Left cardiac atrium (tissue), 4 donors: ENCODE measurements at places on chromosomes 2 and 18. TPM values are rescaled to one million over a fixed set of nuclear protein-coding genes. Genes with fewer than 3 reads are reported as not detected.

DNA sequence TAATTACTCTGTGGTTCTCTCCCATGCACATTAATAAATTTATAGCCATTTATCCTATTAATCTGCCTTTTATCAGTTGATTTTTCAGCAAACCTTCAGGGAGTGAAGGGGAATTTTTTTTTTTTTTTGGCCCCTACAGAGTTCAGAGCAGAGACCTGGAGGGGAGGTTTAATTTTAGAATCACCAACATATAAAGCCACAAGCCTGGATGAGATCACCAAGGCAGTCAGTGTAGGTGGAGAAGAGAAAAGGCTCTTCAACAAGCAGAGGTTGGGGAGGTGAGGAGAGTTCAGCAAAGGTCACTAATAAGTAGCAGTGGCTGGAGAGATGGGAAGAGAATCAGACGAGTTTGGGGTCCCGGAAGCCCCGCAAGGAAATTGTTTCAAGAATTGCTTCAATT is 48.4 kb upstream of the SPTBN1 start:
- no peak for DNase-seq

- DNase-seq: peak; percentile 43
These were observed 345.1 kb downstream of the DYSF start for GRCh38 chr2:71798266-71799012.

- DNase-seq: no peak
These were observed 8.5 kb downstream of the SUCLG1 start for GRCh38 chr2:84450288-84451227.

- no peak for DNase-seq
These were observed 29.8 kb upstream of the KDM3A start for GRCh38 chr2:86411396-86411795.

The CNDP1 gene
- not detected for total RNA-seq

GRCh38 chr2:53289309-53290006 is 478.1 kb upstream of the CHAC2 start:
- no peak for DNase-seq

The COL6A3 gene
- 186 TPM for total RNA-seq

DNA sequence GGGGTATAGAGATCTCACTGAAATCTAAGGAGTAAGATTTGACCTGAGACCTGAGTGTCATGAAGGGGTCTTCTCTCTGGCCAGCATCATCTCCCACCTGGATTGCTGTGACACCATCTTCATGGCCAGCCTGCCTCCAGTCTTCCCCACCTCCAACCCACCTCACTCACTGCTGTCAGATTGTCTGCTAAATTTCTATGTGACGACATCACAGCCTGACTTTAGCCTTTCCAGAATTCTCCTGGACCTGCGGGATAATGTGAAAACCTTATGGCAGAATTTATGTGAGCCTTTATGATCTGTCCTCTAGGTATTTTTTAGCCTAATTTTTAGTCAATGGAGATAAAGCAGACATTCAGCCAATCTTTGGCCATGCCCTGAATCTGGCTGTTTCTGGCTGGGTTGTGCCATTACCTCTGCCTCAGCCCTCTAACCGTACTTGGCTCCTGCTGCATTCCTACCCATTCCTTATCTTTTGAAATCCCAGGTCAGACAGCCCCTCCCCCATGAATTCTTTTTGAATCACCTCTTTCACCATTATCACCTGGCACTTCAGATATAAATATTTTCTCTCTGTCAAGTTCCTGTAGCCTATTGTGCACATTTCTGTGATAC is 66.4 kb upstream of the MMADHC start:
- no peak for DNase-seq

DNA sequence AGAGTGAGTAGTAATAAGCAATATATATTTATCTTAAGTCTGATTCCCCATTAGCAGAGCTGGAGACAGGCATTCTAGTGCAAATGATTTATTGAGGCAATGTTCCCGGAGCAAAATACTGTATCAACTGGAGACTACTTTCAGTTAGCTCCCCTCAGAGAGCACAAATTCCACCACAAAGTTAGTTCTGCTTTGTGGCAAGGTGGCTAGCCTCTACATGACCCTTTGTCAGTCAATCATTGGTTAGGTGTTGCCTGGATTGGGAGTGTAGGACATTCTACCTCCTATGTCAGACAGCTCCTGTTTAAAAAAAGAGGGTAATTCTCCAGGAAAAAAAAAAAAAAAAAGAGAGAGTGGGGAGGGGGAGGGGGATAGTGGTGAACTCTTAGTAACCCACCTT is 402.2 kb downstream of the NR4A2 start:
- no peak for DNase-seq

The ANKRD53 gene
- total RNA-seq: 2.3 TPM

DNA sequence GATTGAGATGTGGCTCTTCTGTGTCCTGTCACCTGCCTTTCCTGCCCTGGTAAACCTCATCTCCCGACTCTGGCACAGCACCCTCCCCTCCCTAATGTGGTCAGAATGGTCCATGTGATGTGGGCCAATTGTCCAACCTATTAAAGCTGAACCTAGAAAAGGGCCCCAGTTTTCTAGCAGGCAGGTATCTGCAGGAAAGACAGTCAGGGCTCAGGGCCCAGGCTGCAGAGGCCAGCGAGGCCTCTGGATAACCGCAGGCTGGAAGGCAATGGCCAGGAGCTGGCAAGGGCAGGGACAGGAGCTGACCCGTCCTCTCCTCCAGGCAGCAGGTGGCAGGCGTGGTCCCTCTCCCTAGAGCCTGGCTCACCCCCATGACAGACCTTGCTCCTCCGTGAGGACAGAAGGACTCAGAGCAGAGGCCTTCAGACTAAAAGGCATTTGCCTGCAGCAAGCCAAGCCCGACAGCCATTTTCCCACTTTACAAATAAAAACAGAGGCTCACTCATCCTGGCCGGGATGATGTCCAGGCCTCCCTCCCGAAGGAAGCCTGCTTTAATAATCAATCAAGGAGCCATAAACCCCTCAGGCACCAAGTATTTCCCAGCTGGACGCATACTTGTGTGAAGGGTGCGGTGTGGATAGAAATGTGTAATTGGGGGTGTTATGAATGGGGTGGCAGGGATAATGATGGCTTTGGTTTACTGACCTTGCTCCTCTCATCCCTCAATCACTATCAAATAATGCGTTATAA is 107.1 kb downstream of the TWIST2 start:
- no peak for DNase-seq

GRCh38 chr2:193556766-193557470 is 1362.2 kb upstream of the TMEFF2 start:
- no peak for DNase-seq

DNA sequence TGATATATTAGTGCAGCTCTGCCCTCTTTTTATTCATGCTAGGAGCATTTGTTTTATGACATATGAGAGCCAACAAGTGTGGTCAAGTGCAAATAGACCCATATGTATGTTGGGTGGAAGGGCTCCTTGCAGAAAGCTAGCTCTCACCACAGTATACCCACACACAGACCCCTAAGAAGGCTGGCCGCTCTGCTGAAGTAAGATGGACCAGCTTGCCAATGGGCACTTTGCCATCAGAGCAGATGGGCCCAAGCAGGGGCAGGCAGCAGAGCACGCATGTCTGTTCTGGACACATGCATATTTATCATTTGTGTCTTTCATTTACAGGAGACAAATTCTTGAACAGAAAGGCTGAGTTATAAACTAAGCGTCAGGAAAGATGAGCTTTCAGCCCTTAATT is 187.5 kb upstream of the DTNA start:
- peak; percentile 19 for DNase-seq

DNA sequence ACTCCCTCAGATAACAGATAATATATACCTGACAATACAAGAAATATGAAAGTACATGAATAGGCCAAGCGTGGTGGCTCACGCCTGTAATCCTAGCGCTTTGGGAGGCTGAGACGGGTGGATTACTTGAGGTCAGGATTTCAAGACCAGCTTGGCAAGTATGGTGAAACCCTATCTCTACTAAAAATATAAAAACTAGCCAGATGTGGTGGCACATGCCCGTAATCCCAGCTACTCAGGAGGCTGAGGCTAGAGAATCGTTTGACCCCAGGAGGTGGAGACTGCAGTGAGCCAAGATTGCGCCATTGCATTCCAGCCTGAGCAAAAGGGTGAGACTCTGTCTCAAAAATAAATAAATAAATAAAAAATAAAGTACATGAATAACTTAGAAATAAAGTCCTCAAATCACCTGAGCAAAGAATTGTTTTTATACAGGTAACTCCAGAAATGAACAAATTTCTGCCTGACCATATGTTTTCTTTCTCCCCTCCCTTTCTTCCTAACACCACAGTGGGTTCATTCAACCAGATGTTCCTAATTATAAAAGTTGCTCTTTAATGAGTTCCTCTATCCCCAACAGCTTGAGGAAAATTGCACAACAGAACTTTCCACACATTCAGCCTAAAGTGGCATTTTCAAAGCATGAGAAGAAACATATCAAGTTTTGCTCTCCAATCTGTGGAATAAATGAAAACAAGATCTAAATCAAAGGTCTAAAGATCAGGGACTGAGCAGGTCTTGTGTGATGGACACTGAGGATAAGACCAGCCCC is 33.6 kb upstream of the AP1S3 start:
- no peak for DNase-seq

DNA sequence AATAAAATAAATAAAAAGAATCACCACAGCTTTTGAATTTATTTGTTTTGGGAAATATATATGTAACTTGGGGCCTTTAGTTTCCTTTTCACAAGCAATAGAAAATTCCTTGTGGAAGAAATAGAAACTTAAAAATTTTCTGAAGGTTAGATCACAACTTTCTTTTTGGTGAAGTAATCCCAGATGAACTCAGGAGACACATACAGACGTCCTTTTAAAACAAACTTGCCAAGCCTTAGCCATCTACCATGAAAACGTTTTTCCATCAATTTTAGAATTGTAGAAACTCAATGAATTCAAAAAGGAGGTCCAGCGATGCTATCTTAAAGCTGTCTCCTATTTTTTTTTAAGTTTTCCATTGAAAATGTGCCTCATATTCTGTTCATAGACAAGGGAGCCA is 225.6 kb downstream of the ASXL3 start:
- no peak for DNase-seq

DNA sequence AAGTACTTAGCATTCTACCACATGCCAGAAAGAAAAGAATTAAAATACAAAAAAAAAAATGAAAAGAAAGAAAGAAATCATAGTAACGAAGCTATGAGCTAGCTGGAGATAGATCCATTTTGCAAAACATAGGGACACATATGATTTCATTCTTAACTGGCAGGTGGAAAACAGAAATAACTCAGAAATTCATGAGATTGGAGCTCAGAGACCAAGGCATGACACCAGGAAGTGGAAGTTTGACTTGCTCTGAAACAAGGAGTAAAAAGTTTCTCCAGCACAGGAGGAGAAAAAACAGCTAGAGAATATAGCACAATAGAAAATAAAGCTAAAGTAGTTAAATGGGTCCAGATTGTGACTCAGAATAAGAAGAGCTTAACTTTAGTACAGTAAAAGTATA is 278.1 kb downstream of the ZEB2 start:
- DNase-seq: no peak

GRCh38 chr2:240707043-240707756 is 15.5 kb downstream of the AQP12A start:
- DNase-seq: no peak

- DNase-seq: no peak
These were observed 3.2 kb downstream of the WBP1 start for GRCh38 chr2:74461187-74462053.

DNA sequence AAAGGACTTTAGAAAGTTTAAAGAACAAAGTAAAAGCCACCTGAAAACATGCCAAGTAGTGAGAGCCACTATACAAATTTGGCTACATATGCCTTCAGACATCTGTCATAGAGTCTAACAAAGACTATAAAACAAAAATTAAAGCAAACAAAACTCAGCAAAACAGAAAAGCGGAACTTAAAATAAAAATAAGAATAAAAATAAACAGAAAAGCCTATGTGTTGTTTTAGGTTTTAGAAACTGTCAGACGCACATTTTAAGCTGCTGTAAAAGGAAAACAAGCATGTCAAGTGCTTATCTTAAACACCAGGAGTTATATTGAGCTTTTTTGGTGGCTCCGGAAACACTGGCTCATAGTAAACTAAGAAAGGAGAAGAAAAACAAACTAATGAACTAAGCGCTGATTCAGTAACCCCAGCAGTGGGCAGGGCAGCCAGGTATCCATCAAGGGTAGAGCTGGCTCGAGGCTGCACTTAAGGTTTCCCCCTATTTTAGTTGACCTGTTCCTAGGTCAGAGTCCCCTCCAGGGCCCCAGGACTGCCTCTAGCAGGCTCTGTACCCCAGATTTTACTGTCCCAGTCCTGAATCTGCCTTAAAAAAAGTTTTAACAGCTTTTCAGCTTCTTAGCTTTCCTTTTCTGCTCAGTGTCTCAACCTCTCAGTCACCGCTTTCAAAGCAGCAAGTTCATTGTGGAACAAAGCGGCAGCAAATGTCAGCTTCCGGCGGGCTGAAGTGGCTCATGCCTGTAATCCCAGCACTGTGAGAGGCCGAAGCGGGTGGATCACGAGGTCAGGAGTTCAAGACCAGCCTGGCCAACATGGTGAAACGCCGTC is 15.4 kb upstream of the RMC1 start:
- DNase-seq: no peak

The SERPINB3 gene
- not detected for total RNA-seq

- DNase-seq: peak; percentile 73
These were observed 125.1 kb upstream of the HAAO start for GRCh38 chr2:42917425-42917927.
